Fibroblast of the conjunctiva (primary cell): ENCODE measurements at places on chromosomes 11 and 22.
A peak's percentile ranks its signal among the peaks of the same experiment; 100 is the strongest.

DNA sequence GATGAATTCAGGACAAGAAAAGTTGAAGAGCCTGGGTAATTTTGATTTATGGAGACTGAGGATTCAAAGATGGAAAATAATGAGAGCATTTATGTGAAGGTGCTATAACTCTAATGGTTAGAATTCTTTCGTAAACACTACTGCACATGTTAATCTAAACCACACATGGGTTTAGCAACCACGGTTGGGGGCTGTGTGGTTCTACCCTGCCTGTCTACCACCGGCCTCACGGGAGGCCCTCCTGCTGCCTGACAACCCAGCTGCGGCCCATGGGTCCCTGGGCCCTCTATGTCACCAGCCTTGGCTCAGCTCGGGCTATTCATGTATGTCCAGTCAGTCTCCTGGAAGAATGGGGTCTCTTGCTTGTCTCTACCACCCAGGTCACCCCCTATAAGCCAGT lies 68.5 kb upstream of the ARFGAP3 start:
- DNase-seq = no peak

GRCh38 chr11:133243832-133244231 lies 288.5 kb downstream of the OPCML start:
- no peak for DNase-seq

DNA sequence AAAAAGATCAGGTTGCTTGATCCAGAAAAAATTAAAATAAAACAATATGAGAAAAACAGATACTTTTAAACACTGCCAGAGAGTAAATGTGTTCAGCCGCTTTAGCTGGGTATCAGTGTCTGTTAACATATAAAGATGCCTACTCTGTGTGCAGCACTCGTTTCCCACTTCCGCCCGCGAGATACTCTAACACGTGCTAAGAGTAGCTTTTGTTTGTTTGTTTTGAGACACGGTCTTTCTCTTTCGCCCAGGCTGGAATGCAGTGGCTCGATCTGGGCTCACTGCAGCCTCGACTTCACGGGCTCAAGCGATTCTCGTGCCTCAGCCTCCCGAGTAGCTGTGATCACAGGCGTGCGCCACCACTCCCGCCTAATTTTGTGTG lies 531 bp upstream of the MEN1 start:
- no peak for DNase-seq

- DNase-seq = no peak
Observed at GRCh38 chr11:17013548-17014320, 480 bp downstream of the PLEKHA7 start.

- DNase-seq = no peak
Observed at GRCh38 chr11:62333768-62334167, 3.5 kb upstream of the ASRGL1 start.

DNA sequence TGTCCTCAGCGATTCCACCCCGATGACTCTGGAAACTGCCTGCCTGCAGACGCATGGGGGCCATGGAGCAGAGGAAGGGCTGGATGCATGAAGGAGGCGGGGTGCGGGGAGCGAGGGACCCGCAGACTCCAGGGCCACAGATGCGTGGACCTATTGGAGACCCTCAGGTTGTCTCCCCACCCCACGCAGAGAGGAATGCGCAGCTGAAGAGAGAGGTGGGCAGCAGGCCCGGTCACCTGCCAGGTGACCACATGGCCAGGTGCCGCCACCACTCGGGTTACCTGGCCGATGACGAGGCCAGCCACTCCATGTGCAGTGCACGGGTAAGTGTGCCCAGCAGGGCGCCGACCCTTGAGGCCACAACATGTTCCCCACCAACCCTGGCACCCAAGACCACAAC lies 371 bp downstream of the CCDC116 start:
- DNase-seq = no peak

DNA sequence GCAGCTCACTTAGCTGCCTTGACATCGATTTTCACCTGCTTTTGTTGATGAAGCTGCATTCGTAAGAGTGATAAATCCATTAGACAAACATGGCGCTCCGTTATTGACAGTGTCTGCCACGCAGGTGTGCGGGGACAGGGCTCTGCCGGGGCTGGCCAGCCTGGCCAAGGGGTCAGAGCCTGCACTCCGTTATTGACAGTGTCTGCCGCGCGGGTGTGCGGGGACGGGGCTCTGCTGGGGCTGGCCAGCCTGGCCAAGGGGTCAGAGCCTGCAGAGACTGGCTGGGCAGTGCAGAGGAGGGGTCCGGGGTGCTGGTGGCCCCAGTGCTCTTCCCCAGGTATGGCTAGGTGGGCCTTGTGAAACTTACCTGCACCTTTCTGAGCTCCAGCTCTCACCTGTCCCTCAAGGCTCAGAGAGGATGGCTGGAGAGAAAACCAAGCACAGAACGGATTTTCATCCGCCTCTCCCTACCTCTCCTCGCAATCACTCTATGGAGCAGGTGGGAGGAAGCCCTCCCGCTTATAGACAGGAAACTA lies 101.6 kb upstream of the B3GAT1 start:
- DNase-seq = no peak

DNA sequence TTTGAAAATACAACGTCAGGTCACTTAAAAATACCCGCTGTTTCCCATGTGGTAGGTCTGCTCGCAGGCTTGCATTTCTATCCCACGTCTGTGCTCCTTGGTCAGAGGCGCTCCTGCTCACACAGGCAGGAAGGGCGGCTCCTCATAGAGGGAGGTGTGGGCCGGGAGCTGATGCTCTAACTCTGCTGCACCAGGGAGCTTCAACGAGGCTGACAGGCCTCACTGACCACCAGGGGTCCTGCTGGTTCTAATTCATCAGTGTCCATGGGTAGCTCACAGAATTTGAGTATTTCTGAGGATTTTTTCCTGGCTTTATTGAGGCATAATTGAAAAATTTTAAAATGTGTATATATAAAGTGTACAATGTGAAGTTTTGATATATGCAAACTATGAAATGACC lies 68.5 kb downstream of the PIWIL3 start:
- no peak for DNase-seq

- no peak for DNase-seq
Observed at GRCh38 chr22:17846326-17846992, 72.2 kb upstream of the BID start.

GRCh38 chr11:1153951-1154493 lies 3.7 kb upstream of the MUC5AC start:
- peak; percentile 84 for DNase-seq

DNA sequence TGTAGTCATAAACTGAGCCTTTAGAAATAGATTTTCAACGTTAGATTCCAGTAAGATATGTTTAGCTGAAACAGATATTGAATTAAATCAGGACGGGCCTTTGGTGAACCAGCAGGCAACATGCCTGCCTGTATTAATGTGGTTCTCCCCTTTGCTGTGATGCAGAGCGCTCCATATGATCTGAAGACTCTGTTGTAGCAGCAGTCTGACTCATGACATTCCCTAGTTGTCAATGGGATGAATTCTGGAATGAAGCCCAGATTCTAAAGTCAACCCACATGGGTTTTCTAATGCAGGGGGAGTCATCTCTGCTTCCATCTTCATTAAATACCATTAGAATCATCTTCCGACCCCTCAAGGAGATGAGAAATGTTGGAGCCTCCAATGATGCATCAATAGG lies 864.5 kb downstream of the NTM start:
- no peak for DNase-seq

- DNase-seq = no peak
Observed at GRCh38 chr22:19321757-19322156, 30.2 kb upstream of the CLTCL1 start.

- no peak for DNase-seq
Observed at GRCh38 chr22:49238181-49239141, 589.2 kb downstream of the BRD1 start.

DNA sequence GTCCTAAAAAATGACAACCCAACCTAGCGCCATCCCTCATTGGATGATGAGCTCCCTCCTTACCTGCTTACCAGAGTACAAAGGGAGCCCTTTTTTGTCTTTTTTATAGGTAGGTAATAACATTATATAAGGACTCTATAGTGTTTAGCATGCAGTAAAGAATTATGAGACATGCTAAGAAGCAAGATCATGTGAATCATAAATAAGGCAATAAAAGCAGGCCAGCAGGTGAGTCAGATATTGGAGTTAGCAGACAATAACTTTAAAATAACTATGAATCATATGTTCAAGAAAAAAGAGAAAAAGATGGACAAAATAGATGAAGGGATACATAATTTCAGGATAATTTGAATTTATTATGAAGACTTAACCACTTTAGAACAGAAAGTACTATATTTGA lies 81.5 kb downstream of the GRK3 start:
- no peak for DNase-seq

GRCh38 chr11:131146827-131147490 lies 223.5 kb upstream of the NTM start:
- no peak for DNase-seq

- DNase-seq = peak; percentile 18
Observed at GRCh38 chr11:120108154-120108784, 29.6 kb downstream of the TRIM29 start.

DNA sequence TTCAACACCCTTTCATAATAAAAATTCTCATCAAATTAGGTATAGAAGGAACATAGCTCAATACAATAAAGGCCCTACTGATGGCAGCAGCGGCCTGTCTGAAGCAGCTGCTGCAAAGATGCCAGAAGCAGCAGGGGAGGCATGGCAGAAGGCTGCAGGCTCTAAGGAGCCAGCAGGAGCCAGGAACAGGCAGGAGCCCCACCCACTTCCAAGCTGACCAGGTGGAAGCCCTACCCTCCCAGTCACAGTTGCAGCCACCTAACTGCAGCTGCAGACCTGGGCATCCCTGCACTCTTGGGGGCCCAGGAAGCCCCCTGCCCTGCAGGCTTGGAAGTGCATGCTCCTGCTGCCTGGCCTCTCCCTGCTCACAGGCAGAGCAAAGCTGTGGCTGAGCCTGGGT lies 18.2 kb upstream of the OR6A2 start:
- DNase-seq = no peak

GRCh38 chr11:57484141-57484710 lies 23.9 kb downstream of the RTN4RL2 start:
- no peak for DNase-seq

DNA sequence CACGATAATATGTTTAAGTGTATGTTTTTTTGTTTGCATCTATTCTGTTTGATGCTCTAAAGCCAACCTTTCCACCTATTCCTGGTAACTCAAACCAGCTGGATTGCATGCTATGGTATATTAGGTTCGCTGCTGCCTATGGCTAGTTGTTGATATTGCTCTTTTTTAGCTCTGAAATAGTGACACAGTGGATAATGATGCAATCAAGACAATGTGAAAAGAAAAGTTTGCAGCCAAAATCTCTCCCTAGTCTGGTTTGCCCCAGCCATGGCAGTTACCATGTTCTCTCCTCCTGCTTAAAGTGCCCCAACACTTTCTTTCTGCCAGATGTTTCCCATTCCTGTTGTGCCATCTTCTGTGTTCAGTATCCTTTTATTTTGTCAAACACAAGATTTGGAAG lies 269.7 kb downstream of the DYNC2H1 start:
- peak; percentile 47 for DNase-seq

- peak; percentile 35 for DNase-seq
Observed at GRCh38 chr11:36292311-36292722, 3.1 kb upstream of the COMMD9 start.

DNA sequence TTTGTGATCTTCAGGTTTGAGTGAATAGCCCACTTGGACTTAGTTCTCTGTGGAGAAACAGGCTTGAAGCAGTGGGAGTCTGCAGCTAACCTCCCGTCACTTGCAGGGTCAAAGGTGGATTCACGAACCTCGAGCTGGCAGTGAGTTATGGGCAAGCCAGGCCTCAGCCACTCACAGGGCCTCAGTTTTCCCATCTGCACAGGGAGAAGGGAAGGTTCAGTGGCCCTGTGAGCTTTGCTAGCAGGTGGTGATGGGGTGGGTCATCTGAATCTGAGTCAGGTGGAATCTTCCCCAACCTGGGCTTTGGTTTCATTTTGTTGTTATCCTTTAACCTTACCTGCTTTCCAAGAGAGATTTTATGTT lies 86.6 kb upstream of the GRIK4 start:
- no peak for DNase-seq

DNA sequence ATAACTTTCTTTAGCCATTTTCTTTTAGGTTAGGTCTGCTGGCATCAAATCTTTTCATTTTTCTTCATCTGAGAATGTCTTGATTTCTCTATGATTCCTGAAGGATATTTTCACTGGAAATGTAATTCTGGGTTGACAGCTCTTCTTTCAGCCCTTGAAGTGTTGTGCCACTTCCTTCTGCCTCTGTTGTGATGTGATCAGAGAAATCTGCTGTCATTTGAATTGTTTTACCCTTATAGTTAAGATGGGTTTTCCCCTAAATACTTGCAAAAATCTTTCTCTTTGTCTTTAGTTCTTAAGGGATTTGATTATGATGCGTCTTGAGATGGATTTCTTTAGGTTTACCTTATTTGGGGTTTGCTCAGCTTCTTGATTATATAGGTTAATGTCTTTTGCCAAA lies 23.0 kb downstream of the USP47 start:
- no peak for DNase-seq

GRCh38 chr22:47168900-47169800 lies 406.7 kb downstream of the TBC1D22A start:
- no peak for DNase-seq

DNA sequence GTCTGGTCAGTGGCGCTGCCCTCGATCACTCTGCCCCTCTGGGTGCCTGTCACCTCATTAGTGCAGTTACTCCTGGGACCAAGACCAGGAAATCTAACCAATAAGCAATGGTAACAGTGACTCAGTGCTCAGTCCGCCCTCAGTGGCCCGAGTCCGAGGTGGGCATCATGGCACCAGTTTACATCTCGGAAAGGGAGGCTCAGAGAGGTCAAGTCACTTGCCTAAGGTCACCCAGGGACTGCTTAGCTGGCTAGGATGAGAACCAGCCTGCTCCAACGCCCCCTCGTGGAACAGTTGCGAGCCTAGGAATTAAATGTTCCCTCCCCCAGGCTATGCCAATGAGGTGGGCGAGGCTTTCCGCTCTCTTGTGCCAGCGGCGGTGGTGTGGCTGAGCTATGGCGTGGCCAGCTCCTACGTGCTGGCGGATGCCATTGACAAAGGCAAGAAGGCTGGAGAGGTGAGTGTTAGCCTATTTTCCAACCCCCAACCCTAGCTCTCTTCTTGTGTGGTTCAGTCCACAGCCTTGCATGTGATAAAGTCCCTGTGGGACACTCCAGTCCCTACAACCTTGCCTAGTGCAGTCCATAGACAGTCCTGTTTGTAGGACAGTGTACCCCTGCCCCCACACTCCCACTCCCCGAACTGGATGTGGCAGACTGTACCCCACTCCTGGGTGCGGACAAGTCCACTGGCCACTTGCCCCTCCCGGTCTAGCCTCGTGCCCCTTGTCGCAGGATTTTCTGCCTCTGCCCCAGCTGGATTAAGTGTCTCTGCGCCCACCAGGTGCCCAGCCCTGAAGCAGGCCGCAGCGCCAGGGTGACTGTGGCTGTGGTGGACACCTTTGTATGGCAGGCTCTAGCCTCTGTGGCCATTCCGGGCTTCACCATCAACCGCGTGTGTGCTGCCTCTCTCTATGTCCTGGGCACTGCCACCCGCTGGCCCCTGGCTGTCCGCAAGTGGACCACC lies 1.1 kb downstream of the MTFP1 start:
- peak; percentile 64 for DNase-seq

- DNase-seq = no peak
Observed at GRCh38 chr11:44608651-44608990, 43.2 kb downstream of the CD82 start.

- DNase-seq = peak; percentile 72
Observed at GRCh38 chr11:6576471-6577373, 26.7 kb downstream of the RRP8 start.
